ENCODE measurements at places on chromosomes 5 and 9.
A peak's percentile ranks its signal among the peaks of the same experiment; 100 is the strongest.

- peak; percentile 20 for DNase-seq
Measured at GRCh38 chr9:33437205-33437604, 10.2 kb downstream of the AQP3 start.

DNA sequence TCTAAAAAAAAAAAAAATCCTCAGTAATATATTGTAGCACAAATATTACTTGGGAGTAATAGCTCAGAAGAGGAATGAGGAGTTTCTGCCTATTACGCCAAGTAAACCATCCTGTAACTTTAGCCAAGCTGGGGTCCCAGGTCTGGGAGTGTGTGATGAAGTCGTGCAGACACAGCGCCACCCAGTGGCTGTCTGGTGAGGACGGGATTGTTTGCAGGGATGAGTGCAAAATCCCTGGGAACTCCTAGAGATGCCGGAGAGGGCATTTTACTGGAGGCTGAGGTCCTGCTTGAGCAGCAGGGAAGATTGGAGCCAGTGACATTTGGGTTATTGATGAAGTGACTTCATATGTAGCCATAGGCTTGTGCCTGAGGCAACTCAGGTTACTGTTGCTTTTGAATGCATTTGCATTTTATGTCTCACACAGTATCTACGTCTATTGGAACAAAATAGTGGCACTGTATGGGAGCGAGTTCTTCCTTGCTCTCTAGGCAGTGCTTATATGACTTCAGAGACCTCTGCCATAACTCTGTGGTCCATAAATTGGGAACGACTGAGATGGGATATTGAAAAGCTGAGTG lies 72.8 kb downstream of the PSAT1 start:
- DNase-seq, result peak; percentile 37

- no peak for DNase-seq
Measured at GRCh38 chr9:86868616-86869015, 78.7 kb downstream of the GAS1 start.

- DNase-seq, result no peak
Measured at GRCh38 chr5:116382032-116382873, 192.4 kb downstream of the SEMA6A start.

GRCh38 chr5:172898218-172898842 lies 60.9 kb upstream of the RPL26L1 start:
- no peak for DNase-seq

GRCh38 chr9:34688329-34689115 lies 2.6 kb downstream of the CCL19 start:
- no peak for DNase-seq

DNA sequence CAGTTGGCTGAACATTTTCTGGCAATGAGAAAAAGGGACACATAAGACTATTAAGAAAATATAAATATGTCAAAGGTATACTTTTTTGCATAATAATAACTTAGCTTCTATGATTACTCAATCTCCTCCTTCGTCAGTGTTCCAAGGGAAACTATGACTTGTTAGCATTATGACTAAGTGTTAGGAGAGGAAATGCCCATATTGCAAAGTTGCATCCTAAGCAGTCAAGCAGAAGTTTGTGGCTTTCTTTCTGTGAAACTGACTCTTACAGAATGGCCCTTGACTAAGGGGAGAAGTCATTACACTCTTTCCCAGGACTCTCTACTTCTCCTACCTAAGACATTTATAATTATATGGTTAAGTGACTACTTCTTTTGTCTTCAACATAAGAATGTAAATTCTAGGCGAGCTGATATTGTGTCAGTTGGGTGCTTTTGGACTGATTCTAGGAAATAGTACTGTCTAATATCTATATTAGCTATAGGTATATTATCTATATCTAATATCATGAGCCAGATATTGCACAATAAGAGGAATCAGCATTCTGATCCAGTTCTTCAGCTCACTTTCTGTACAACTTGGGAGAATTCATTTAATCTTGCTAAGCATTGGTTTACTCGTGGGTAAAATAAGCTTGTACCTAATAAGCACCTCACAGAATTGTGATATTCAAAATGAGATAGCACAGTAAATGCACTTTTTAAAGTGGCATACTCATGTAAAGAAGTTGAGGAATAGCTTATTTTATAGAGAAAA lies 16.4 kb upstream of the SPINK6 start:
- DNase-seq, result peak; percentile 98

- no peak for DNase-seq
Measured at GRCh38 chr5:132027027-132027426, 15.6 kb upstream of the ACSL6 start.

GRCh38 chr9:96299823-96300222 lies 2.2 kb downstream of the HSD17B3 start:
- no peak for DNase-seq

GRCh38 chr9:131847665-131848354 lies 107.9 kb upstream of the RAPGEF1 start:
- no peak for DNase-seq

DNA sequence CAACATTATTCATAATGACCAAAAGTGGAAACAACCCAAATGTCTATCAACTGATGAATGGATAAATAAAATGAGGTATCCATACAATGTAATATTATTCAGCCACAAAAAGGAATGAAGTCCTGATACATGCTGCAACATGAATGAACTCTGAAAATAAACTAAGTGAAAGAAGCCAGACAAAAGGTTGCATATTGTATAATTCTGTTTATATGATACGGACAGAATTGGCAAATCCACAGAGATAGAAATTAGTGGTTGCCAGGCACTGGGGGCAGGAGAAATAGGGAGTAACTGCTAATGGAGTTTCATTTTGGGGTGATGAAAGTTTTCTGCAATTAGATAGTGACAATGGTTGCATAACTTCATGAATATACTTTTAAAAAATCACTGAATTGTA lies 47.0 kb downstream of the KIF24 start:
- DNase-seq, result no peak

GRCh38 chr9:32672469-32672868 lies 37.0 kb upstream of the TAF1L start:
- DNase-seq, result no peak

DNA sequence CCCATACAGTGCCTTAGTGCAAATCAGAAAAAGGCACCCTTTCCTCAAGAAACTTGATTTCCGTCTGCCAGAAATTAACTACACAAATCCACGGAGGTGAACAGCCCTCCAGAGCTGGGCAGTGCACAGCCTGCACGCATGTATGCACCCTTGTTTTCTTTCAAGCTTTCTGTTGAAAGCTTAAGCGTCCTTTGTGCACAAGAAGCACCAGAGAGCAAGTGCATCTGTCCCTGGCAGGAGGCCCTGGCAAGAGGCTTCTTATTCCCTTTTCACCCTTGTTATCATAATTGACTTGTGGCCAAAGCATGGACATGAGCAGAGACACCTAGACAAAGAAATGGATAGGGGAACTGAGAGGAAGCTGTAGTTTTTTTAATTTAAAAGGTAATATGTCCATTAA lies 47.4 kb upstream of the ATG10 start:
- DNase-seq, result no peak

- no peak for DNase-seq
Measured at GRCh38 chr9:126612813-126613641, 701 bp upstream of the LMX1B start.

GRCh38 chr9:23702311-23702922 lies 123.6 kb downstream of the ELAVL2 start:
- no peak for DNase-seq

DNA sequence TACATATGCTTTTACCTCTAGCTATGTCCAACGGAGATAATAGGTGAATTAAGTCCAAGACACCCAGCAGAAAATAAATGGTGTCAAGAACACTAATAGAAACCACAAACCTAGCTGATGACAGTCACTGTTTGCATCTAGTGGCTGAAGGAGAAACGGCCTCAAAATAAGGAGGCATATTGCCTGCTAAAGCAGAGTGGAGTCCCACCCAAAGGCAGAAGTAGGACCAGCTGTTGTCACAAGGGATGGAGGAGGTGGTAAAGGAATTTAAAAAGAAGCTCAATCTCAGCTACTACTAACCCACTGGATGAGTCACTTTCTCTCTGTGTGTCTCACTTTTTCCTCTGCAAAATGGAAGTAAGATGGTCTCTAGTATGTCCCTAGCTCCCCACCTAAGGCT lies 224.3 kb downstream of the GRIA1 start:
- DNase-seq, result no peak

DNA sequence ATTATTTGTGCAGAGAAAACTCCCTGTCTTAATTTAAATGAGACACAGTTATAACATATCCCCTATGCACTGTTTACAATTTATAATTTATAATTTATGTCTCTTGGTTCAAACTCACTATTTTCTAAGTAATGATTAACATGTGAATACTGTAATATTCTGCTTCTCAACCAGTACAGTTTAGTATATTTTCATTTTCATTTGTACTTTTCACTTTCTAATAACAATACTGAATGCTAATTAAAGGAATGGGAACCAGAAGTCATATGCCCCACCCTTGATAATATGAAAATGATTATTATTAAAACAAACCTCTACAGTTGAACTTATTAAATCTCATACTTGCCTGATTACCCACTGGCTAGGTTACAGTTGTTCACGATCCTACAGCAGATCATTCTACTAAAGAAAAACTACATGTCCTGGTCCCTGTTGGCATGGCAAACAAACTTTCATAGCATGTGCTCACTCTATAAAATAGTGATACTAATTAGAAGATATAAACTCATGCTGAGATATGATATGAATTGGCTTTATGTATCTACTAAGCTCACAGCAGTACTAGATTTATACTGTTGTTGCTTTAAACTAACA lies 66.4 kb downstream of the POU5F2 start:
- DNase-seq, result no peak

- DNase-seq, result no peak
Measured at GRCh38 chr9:134218230-134218629, 53.9 kb upstream of the RNU6ATAC start.

- DNase-seq, result no peak
Measured at GRCh38 chr5:67879620-67880510, 335.7 kb upstream of the PIK3R1 start.

GRCh38 chr5:9924614-9925013 lies 294.5 kb upstream of the TAS2R1 start:
- DNase-seq, result peak; percentile 38

DNA sequence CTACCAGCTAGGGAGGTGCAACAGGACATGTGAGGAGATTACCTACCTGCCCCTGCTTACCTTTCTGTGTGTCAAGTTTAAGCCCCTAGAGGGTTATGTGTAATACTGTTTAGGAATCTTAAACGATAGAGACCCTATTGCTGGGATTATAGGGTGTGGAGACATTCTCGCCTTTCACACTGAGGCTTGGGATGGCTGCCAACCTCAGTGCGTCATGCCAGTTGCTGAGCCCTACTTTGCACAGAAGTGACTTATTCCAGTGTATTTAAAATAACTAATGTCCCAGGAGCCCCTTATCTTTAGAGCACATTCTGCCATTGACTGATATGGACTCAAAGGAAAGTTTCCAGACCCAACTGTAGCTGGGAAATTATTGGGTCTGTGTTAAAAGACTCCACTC lies 76.6 kb upstream of the XPA start:
- no peak for DNase-seq

DNA sequence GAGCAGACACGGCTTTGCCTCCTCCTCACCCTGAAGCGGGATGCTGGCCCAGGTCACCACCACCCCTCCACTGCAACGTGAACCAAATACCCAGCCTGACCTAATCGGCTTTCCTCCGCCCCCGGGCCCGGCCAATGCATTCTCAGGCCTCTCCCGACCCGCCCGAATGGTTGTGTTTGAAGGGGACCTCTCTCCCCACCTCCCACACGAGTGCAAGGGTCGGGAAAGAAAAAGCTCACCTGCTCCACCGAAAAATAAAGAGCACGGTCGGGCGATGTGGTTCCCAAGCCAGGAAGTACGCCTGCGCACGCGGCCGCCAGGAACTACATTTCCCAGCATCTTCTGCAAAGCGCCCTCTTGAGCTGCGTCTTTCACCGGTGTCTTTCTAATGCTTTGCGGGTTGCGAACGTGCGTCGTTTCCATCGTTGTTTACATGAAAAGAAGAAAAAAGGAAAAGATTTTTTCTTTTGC lies at the start of gene ZNF883:
TSS of gene ZNF883 (minus strand) at position 282 of the 471 bp plus-strand sequence.
- peak; percentile 5 for DNase-seq

- DNase-seq, result peak; percentile 4
Measured at GRCh38 chr5:122187426-122187825, 58.1 kb downstream of the ZNF474 start.

GRCh38 chr5:68279984-68280383 lies 64.4 kb downstream of the PIK3R1 start:
- no peak for DNase-seq

DNA sequence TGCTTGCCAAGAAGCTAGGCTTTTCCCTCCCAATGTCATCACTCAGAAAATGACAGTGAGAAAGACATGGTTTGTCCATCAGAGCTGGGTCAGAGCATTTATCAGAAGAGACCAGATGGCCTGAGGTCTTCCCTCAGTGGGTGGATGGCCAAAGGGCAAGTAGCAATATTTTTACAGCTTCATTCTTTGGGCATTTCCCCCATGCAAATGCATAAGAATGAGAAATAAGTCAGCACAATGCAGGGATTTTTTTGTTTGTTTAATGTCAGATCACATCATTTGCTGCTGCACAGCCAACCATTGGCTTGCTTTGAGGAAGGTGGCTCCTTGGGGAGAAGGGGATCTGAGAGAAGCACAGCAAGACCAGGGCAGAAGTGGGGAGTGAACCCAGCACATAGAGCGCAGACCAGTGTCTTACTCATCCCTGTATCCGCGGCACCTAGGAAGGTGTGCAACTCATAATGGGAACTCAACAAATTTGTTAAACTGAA lies 209.6 kb downstream of the SEMA6A start:
- DNase-seq, result no peak

GRCh38 chr5:133253070-133253469 lies 201.3 kb downstream of the HSPA4 start:
- DNase-seq, result no peak

DNA sequence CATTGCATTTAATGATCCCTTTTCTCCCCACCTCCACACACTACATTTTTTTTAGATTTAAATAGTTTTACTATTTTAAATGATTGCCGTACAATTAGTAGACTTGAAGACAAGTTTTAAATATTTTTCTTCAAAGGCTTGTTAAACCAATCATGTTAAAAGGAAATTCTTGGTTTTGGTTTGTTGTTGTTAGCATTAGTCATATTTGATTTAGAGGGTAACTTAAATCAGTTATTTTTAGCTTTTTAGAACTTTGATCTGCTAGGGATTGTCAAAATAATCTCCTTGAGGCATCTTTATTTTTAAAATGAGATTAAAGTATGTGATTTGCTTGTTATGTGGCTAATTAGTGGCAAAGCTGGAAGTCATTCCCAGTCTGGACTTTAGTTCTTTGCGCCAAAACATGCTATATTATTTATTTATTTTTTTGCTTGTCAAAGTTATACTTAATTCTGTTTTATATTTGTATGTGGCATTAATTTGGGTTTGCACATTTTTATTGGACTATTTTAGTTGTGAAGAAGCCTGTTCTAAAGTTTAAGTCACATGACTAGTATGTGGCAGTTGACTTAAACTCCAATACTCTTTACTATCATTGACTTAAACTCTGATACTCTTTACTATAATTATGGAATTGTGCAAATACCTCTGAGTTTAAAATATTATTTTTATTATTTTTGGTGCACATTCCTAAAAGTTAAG lies 14.7 kb downstream of the ITGA1 start:
- DNase-seq, result no peak

Measured in inflammatory macrophage treated with lipopolysaccharide for 4 hours (primary cell).